Caki2 (cell line): ENCODE measurements at places on chromosomes 7 and 10.

- no peak for DNase-seq
Measured at GRCh38 chr7:40393660-40394059, 258.9 kb downstream of the SUGCT start.

- peak; percentile 71 for DNase-seq
Measured at GRCh38 chr7:131111081-131111576, 216.5 kb upstream of the MKLN1 start.

DNA sequence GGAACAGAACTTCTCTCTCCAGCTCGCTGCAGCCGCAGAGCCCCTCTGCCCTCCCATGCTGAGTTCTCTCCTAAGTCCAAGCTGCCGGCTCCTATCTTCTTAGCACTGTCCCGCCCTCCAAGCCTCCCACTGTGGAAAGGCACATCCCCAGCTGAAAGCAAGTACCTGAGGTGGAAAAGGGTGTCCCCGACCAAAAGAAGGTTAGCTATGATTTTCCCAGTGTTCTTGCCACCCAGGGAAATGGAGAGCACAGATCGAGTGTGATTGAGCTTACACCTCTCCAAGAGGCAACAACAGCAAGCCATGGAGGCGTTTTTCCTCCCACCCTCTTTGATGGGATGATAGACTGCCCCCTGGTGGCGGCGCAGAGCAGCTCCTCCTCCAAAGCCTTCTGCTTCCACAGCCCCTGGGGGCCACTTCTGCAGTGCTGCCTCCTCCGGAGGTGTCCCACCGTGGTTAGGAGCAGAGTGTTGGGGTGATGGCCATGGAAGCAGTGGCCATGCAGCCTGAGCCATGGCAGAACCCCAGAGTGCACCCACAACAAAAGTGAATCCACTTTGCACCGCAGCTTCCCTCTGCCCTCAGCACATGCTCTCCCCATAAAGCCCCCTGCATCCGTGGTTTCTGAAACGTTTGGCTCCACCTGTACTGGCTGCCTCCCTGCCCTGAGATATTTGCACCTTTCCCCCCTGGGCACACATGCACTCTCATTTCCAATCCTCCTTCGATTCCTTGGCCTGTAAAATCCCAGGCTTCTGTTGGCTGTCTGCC lies 143.1 kb upstream of the STK17A start:
- no peak for DNase-seq

DNA sequence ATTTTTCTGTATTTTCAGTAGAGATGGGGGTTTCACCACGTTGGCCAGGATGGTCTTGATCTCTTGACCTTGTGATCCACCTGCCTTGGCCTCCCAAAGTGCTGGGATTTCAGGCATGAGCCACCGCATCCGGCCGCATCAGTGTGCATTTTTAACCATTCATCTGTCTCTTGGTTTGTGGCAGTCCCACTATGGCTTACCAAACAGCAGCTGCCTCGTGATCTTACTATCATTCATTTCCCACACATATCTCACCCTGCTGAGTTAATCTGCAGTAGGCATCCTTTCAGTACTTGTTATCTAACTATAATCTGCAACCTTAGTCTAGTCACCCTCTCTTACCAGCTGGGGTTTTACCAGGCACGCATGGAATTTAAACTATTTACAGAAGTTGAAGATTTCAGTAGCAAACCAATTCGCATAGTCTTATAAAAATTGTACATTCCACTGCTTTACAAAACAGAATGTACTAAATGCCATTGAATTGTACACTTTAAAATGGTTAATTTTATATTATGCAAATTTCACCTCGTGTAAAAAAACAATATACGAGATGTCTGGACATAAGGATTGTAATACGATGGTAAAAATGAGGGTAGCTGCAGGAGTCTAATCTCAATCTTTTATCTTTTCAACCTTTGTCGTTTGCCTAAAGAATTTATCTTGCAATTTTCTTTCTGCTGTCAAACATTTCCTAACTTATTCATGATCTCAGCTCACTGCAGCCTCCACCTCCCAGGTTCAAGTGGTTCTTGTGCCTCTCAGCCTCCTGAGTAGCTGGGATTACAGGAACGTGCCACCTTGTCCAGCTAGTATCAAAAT lies 4.6 kb upstream of the TBC1D12 start:
- DNase-seq: peak; percentile 55

GRCh38 chr7:31028006-31028405 lies 24.1 kb upstream of the ADCYAP1R1 start:
- DNase-seq: no peak

- DNase-seq: no peak
Measured at GRCh38 chr10:43900571-43900970, 251.9 kb upstream of the ZNF32 start.

GRCh38 chr7:45181286-45181960 lies 23.8 kb downstream of the RAMP3 start:
- DNase-seq: no peak

- DNase-seq: no peak
Measured at GRCh38 chr7:85699482-85699881, 512.6 kb upstream of the SEMA3D start.
